ENCODE measurements at places on chromosomes 3 and 15.

- DNase-seq, result no peak
These were observed 392.7 kb downstream of the PTPRG start for GRCh38 chr3:61954097-61954540.

GRCh38 chr3:79902151-79902550 is 134.4 kb upstream of the ROBO1 start:
- no peak for DNase-seq

DNA sequence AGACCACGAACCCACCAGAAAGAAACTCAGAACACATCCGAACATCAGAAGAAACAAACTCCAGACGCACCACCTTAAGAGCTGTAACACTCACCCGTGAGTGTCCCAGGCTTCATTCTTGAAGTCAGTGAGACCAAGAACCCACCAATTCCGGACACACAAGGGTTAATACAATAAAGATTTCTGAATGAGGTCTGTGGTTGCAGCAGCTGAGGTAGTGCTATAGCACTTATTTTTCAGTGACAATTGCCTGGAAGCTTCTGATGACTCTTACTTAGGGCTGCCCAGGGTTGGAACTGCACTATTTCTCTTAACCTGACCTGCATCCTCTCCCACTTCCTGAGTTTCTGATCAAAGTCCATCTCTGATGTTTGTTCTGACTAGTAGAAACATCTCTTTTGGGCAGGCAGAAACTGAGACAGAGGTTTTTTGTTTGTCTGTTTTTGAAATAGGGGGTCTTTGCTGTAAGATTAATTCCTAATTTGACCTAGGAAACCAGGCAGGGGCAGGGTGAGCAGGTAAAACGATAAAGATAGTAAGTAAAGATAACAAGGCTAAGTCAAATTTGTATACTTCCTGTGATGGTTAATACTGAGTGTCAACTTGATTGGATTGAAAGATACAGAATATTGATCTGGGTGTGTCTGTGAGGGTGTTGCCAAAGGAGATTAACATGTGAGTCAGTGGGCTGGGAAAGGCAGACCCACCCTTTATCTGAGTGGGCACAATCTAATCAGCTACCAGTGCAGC is 169.1 kb downstream of the GAP43 start:
- DNase-seq, result no peak

GRCh38 chr15:49860101-49860500 is 239.3 kb downstream of the DTWD1 start:
- DNase-seq, result no peak

- no peak for DNase-seq
These were observed 149.6 kb downstream of the MAGI1 start for GRCh38 chr3:65888980-65889706.

DNA sequence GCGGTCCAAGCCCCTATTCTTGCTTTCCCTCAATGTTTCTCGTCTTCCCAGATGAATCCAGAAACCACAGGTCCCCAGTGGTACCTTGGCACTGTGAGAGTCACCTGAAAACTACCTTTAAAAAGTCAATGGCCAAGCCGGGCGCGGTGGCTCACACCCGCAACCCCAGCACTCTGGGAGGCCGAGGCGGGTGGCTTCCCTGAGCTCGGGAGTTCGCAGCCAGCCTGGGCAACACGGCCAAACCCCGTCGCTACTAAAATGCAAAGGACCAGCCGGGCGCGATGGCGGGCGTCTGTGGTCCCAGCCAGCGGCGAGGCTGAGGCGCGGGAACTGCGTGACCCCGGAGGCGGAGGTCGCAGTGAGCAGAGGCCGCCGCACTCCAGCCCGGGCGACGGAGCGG is 285.9 kb downstream of the CHL1 start:
- no peak for DNase-seq

DNA sequence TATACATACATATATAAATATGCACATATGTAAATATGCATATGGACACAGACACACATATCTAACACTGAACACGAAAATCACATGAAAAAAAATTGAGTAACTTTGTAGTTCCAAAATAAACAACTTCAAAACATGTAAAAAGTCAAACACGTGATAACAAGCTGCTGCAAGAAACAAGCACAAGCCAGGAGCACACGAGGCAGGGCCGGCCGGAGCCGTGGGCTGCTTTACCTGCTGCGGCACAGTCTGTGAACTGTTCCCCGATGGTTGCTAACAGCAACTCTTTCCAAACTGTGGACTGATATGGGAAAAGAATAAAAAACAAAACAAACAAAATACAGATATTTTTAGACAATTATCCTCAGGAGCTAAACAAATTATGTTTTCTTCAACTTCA is 31.6 kb downstream of the EIF4E3 start:
- DNase-seq, result no peak

DNA sequence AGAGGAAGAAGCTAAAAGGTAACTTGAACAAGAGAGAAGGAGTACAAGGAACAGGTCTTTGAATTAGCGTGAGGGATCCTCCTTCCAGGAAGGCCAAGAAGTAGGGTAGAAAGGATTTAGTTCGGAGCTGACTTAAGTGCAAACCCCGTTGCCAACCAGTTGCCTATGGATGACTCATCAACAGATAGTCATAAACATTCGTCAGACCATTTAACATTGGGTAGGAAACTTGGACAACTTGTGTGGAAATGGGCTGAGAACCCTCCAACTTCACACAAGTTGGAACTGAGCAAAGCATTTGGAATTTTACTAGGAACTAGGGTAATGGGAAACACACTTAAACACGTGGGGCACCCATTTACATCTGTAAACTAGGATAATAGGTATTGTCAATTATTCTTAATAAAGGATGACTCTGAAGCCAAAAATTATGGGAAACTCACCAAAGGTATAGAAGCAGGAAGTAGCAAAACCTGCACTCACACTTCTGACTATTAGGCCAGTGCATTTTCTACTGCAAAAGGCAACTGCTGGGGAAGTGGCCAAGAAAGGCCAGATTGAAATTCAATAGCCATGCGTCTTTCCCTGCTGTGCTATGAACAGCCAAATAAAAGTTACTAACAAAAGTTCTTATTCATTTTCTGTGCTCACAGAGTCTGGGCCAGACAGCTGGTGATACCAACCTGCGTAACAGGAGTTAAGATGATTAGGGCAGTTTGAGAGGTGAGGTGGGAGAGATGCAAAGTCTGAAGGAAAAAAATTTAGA is 174.5 kb upstream of the TMC3 start:
- no peak for DNase-seq

DNA sequence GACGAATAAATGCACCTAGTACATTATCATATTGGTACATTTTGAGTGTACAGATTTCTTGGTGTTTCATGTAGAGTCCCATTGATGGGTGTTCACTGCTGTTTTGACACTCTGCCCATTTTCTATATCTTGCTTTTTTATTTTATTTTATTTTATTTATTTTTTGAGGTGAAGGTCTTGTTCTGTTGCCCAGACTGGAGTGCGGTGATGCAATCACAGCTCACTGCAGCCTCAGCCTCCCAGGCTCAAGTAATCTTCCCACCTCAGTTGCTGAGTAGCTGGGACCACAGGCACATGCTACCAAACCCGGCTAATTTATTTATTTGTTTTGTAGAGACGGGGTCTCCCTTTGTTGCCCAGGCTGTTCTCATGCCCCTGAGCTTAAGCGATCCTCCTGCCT is 44.2 kb downstream of the DNAJC13 start:
- DNase-seq, result no peak

- no peak for DNase-seq
These were observed 15.4 kb downstream of the UBP1 start for GRCh38 chr3:33424606-33425452.

- no peak for DNase-seq
These were observed 90.2 kb downstream of the GABRB3 start for GRCh38 chr15:26682598-26683164.

All from NCI-H1436 treated with DMSO at 0.1 percent for 48 hours (cell line).